ENCODE measurements at places on chromosomes 1 and 21.

DNA sequence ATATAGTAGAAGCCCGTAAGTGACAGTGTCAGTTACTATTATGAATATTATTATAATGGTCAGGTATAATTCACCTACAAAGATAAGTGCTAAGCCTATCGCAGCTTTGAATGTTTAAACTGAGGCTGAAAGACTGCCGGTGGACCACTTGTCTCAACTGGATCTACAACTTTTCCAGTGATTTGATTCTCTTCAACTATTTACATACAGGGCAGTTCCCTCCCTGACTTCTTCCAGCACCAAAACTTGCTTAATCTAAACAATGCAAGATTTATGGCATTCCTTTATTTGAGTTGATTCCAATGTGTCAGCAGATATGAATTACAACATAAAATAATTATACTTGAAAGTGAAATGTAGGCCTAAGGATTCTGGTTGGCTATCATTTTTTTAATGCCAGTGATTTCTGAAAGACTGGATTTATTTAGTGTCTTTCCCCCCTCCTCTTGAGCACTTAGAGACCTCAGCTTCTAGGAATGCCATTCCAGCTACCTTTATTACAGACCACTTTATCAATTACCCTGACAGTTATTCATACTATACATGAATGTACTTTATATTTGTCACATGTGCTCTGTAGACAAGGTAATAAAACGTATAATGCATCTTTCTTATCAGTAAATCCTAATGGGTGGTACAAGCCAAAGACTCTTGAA is 153.3 kb upstream of the C8B start:
- no peak for DNase-seq

- DNase-seq = no peak
Measured at GRCh38 chr1:198856601-198857000, 217.8 kb downstream of the PTPRC start.

- DNase-seq = no peak
Measured at GRCh38 chr1:17211377-17211776, 6.4 kb downstream of the PADI1 start.

GRCh38 chr21:26169611-26170470 is 729 bp downstream of the APP start:
- DNase-seq = no peak

- no peak for DNase-seq
Measured at GRCh38 chr1:180281490-180281889, 51.4 kb downstream of the LHX4 start.

DNA sequence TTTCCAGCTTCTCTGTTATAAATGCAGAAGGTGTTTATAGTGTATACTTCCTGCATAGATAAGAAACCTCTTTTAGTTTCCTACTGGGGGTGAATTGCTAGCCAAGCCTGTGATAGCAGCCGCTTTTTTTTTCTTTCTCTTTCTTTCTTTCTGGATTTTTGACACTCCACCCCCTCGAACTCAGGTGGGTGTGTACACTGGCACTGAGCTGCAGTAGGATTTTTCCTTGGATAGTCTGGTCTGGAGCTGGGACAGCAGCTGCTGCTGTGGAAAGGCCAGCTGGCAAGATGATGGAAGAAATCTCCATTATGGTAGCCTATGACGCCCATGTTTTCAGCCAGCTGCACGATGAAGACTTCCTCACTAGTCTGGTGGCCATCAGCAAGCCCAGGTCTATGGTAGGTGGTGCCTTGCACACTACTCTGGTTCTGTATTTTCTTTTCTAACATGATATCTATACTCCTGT is 122.5 kb upstream of the CACYBP start:
- DNase-seq = no peak

DNA sequence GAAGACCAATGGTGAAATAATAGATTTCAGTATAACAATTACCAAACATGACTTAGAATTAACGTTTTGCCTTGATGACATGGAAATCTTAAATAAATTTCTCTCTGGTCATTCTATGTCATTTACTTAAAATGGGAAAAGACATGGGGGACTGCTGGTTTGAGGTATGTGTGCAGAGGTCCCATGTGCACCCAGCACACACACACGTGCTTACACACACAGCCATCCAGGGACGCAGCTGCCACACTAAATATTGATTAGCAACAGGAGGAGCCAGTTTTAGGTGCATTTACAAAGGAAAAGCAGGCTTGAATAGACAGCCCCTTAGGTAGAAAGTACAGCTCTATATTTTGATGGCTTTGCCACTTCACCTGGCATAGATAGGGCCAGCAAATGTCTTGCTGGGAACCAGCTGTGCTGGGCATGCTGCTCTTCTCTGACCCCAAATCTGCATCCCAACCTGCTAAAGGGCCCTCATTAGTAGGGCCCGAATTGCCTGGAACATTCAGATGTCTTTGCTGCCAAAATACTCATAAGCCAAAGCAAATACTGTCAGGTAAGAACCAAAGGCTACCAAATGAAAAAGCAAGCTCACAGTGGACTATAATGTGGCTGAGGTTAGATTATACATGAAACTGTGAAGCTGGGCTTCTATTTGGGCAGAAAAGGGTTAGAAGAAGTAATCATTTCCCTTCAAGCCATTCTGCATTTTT is 399.9 kb downstream of the HHAT start:
- no peak for DNase-seq

- DNase-seq = no peak
Measured at GRCh38 chr1:174769961-174770549, 229.7 kb upstream of the CACYBP start.

DNA sequence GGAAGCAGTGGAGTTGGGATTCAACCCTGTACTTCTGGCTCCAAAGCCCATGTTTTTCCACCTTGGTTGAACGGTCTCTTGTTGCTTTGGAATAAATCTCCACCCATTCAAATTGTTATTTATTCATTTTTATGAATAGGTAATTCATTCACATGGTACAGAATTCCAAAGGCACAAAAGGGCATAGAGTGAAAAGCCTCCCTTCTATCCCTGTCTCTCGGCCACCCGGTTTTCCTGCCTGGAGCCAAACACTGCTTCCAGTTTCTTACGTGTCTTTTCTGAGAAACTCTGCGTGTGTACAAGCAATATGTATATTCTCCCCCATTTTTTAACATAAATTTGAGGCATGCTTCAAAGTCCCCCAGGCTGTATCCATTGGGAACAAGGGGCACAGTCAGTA is 3.9 kb downstream of the EXTL1 start:
- DNase-seq = no peak

DNA sequence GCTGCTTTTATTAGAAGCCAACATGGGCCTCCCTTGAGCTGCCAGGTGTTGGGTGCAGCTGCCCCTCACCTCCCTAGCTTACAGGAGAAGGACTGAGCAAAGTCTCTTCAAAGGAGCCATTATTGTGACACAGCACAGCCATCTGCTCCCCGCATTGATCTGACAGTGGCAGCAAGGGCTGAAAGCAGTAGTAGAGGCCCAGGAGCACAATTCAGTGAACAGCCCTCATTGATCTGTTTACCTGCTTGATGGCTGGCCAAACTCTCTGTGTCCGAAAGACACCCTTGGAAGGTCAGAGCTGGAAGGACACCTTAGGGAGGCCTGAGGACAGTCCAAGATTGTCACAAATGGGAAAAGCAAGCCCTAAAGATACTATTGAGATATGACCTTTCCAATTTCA is 14.5 kb downstream of the HMGB4 start:
- DNase-seq = no peak

DNA sequence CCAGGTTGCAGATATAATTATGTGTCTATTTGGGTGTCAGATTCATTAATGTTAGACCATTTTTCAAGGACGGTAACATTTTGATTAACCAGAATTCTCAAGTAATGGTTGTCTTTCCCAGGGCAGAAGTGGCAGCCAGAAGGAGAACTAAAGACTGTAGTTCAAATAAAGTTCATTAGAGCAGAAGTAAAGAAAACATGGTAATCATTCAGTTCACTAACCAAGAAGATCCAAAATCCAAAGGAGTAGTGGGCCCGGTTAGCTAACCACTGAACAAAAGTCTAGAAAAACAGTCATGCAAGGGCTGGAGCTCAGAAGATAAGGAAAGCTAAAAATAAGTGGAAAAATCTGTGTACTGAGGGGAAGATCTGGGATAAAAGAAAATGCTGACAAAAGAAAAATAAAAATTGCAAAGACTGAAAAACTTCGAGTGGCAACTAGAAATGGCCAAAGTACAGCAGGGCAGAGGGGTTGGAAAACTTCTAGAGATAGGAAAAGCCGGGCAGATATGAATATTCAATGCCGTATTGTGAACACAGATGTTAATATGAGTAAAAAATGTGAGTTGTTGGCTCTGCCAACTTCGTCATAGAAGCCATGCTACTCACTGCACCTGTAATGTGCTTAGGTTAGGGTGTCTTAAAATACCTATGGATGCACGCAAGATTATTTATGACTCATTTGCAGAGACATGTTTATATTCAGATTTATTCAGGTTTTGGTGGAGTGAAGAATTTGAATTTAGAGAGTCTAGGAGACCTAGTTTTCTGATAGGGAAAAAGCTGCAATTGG is 925.9 kb downstream of the LTN1 start:
- DNase-seq = no peak

DNA sequence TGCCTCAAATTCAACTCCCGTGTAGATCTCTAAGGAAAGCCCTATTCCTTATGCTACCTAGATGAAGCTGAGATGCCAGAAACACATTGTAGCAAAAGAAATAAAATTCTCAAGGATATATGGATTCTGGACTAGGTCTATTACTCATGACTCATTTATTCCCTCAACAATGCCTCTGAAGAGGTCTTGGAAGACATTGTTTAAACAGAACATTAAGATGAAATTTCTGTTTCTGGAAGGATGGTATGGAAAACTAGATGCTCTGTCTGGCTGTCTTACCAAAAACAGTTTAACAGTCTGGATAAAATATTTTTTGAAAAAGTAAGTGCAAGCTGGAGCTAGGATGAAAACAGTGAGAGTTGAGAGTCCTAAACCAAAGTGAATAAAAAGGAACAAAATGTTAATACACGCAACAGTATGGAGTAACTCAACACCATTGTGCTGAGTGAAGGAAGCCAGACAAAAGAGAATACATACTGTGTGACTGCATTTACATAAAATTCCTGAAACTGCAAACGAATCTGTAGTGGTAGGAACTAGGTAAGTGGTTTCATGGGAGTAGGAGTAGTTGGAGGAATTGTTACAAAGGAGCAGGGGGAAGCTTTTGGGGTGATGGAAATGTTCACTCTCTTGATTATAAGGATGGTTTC is 59.3 kb upstream of the GNG12 start:
- no peak for DNase-seq

GRCh38 chr1:44321466-44321865 is 33.6 kb downstream of the ERI3 start:
- DNase-seq = no peak

- no peak for DNase-seq
Measured at GRCh38 chr1:73326663-73327062, 871.3 kb downstream of the LRRIQ3 start.

DNA sequence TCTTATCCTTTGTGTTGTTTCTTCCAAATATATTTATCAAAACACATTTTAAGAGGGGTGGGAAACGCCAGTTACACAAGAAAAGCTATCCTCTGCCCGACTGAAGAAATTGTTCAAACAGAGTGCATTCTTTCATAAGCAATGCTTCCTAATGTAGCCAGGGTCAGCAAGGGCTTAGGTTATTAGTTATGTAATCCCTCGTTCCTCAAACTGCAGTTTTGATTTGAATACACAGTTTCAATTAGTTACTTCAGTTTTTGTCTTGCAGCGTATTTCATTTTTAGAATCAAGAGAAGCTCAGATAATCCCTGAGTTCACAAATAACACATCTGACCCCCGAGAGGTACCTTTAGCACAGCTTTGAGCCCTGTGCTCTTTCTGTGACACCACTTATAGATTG is 141.7 kb upstream of the NRIP1 start:
- no peak for DNase-seq

- no peak for DNase-seq
Measured at GRCh38 chr21:46151261-46151988, 4.0 kb downstream of the FTCD start.

DNA sequence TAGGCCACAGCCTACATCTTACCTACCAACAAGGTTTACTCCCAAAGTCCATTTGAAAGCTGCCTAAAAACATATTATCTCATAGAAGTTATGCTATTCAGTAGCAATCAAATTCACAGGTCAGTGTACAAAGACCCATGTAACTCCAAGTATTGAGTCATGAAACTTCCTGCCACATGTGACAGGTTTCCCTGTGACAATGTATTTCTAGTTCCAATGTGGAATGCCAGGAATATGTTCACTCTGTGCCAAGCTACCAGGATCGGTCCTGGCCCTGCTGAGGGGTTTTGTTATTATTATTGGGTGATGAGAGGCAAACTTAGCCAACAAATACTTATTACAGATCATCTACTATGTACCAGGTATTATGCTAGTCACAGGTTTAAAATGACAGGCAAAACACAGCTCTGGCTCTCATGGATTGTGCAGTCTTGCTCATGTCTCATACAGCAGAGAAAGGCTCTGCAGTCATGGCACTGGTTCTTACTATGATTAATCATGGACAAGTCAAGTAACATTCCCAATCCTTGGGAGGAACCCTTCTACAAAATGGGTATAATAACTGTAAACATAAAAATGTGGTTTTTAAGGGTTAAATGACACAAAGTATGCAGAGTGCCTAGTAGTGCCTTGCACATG is 22.5 kb downstream of the DPH5 start:
- DNase-seq = no peak

DNA sequence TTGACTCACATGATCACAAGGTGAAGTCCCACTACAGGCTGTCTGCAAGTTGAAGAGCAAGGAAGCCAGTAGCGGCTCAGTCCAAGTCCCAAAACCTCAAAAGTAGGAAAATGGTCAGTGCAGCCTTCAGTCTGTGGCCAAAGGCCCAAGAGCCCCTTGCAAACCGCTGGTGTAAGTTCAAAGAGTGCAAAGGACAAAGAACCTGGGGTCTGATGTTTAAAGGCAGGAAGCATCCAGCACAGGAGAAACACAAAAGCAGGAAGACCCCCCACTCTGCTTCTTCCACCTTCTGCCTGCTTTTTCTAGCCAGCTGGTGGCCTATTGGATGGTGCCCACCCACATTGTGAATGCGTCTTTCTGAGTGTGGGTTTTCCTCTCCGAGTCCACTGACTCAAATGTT is 2222.6 kb downstream of the MRPL39 start:
- no peak for DNase-seq

DNA sequence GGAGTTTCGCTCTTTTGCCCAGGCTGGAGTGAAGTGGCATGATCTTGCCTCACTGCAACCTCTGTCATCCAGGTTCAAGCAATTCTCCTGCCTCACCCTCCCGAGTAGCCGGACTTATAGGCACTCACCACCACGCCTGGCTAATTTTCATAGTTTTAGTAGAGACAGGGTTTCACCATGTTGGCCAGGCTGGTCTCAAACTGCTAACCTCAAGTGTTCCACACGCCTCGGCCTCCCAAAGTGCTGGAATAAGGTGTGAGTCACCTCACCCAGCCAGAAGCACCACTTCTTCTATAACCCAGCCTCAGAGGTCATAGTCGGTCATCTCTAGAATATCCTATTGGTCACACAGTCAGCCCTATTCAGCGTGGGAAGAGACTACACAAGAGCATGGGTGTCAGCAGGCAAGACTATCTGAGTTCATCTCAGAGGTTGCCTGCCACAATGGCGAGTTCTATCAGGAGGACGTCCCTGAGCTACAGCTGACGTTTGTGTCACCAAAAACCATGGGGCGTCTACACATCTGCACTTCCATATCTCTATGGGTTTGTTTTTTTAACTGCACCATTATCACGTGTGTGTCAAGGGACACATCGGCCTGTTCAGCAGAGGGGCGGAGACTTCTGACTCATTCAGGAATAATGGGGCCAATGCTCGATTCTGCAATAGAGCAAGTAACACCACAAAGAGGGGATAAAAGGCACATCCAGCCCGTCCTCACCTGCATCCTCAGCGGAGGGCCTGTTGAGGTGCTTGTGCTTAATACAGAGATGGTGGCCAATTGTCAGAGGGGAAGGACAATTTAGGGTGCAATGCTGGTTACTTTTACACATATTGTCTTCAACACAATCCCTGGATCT is 256.3 kb upstream of the IRF2BP2 start:
- DNase-seq = no peak
